ENCODE measurements at places on chromosomes 2 and 18.
A peak's percentile ranks its signal among the peaks of the same experiment; 100 is the strongest.

- no peak for DNase-seq
These were observed 51.9 kb downstream of the ANKMY1 start for GRCh38 chr2:240505910-240506309.

- DNase-seq, result no peak
These were observed 220.2 kb downstream of the NDUFA10 start for GRCh38 chr2:239805043-239805329.

GRCh38 chr2:182827182-182827879, 39.1 kb downstream of the FRZB start:
- DNase-seq, result no peak

GRCh38 chr2:212721026-212721451, 182.4 kb upstream of the ERBB4 start:
- DNase-seq, result peak; percentile 2

DNA sequence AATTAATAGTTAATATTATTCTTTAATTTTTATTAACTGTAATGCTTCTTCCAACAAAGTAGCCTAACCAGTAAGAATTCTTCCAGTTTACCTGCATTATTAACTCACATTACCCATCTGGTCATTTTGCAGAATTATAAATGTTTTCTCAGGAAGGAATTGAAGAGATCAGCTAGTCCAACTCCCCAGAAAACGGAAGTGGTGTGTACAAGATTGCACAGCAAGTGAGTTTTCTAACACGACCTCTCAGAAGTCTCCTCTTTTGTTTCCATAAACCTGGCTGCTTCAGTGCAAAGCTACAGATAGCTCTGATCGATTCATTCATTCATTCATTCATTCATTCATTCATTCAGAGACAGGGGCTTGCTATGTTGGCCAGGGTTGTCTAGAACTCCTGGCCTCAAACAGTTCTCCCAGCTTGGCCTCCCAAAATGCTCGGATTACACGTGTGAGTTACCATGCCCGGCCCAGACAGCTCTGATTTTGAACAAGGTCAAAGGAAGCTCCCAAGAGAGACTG, 128.8 kb upstream of the REV1 start:
- no peak for DNase-seq

- no peak for DNase-seq
These were observed 6.4 kb upstream of the ATP9B start for GRCh38 chr18:79062806-79063205.

DNA sequence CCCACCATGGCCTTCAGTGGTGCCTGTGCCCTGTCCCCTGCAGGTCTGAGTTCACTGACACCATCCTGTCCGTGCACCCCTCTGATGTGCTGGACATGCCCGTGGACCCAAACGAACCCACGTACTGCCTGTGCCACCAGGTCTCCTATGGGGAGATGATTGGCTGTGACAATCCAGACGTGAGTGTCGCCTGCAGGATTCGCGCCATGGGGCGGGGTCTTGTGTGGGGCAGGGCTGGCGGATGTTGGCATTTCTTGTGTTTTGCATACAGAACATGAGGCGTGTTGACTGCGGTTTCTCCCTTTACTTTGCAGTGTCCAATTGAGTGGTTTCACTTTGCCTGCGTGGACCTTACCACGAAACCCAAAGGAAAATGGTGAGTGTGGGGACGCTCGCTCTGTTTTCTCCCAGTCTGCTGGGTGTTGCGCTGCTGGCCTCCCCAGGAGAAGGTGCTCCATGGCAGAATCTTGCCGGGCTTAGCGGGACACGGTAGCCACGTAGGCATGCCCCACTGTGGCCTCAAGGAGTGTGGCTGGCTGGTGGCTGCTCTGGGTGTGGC, 11.5 kb upstream of the D2HGDH start:
- no peak for DNase-seq

DNA sequence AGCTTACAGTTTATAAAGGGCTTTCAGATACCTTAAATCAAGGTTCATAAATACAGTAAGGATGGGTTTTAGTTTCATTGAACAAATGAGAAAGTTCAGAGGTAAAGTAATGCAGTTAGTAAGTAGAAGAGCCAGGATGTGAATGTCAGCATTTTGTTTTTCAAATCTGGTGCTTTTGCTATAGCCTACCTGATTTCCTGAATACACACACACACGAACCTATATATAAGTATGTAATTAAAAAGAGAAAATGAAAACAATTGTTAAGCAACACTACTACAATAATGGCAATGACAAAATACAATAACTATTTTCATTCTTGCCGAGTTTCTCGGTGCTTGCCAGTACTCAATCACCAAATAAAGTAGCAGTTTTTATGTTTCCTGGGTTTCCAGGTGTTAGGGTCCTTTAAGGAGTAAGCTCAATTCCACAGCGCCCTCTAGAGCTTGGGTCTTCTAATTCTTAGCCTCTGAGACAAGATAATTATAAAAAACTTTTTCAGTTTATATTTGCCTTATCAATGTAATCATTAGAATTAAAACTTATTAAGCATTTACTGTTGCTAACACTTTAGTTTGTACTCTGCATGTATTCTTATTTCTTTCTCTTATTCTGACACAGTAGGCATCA, 512.9 kb upstream of the ACVR2A start:
- DNase-seq, result peak; percentile 71

GRCh38 chr18:57767259-57768050, 35.7 kb downstream of the ATP8B1 start:
- no peak for DNase-seq

- no peak for DNase-seq
These were observed 404.7 kb upstream of the CHAC2 start for GRCh38 chr2:53362934-53363333.
